Lung (tissue), 17 donors: ENCODE measurements at places on chromosomes 5 and 9. TPM values are rescaled to one million over a fixed set of nuclear protein-coding genes. Genes with fewer than 3 reads are reported as not detected.
A peak's percentile ranks its signal among the peaks of the same experiment; 100 is the strongest.

- DNase-seq = no peak
These were observed 3.6 kb downstream of the RIC1 start for GRCh38 chr9:5632540-5632939.

DNA sequence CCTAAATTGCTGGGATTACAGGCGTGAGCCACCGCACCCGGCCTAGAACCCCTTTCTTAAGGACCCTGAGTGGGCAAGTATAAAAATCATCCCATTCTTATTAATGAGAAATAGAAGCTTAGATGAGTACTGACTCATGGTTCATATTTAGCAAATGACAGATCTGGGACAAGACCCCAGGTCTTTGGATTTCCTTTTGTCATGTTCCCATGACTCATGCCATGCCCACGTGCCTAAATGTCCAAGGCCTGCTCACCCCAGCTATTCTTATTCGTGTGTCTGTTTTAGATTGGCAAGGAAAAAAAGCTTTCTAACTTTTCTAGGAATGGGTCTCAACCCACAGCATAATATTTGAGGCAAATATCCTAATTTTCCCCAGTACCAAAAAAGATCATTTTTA is 57.7 kb upstream of the RPS23 start:
- DNase-seq = no peak

GRCh38 chr5:96024683-96025475 is 63.2 kb upstream of the ELL2 start:
- DNase-seq = no peak

- no peak for DNase-seq
These were observed 70.0 kb downstream of the KLHL3 start for GRCh38 chr5:137665678-137666460.

- DNase-seq = no peak
These were observed 99.6 kb upstream of the SLC44A1 start for GRCh38 chr9:105144841-105145240.

Gene LHX3
- not detected for total RNA-seq

GRCh38 chr5:44770780-44771717 is 37.7 kb upstream of the MRPS30 start:
- peak; percentile 10 for DNase-seq

- DNase-seq = peak; percentile 5
These were observed 175.0 kb downstream of the MACROH2A1 start for GRCh38 chr5:135223891-135224625.

DNA sequence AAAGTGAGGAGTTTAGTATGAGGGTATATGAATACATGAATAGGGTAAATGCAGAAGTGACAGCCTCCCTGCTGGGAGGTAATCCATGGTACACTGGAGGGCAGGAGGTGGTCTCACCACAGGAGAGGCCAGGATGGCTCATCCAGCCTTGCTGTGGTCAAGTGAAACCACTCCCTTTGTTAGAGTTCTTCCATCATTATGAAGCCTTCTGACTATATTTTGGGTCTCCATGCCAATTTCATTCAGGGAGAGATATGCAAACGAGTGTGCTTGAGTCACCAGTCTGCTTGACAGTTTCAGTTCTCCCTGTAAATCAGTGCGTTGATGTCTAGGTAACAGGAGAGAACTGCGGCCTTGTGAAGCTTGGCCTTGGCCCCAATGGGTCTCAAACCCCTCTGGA is 16.4 kb downstream of the PPP3R2 start:
- DNase-seq = no peak

- peak; percentile 17 for DNase-seq
These were observed at the start of gene PTGER4 for GRCh38 chr5:40679913-40680681. PTGER4 (plus strand) TSS chr5:40679915; CDS start chr5:40680994, 1,079 bp downstream.

- no peak for DNase-seq
These were observed 90.0 kb downstream of the TRIM32 start for GRCh38 chr9:116777116-116777515.

GRCh38 chr5:4101189-4101588 is 505.6 kb downstream of the IRX1 start:
- DNase-seq = no peak

DNA sequence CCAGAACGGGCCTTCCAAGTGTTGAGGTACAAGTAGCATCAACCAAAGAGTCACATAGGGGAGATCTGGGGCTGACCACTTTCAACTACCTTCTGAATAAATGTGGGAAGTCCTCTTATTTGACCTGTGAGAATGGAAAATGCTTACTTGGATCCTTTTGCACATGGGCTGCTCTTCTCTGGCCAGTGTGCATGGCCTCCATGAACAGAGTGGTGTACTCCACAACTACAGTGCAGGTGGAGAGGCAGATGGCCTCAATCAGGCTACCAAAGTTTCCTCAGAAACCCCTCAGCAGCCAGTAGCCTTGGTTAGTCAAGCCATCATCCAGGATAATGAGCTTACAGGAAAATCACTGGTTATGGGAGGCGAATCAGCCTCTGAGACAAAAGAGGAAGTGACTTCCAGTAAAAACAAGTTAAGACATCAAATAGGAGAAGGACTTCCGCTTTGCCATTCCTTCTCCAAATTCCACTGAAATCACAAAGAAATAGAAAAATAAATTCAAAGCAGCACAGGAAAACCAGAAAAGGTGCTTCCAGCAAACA is 18.3 kb upstream of the FCHO2 start:
- no peak for DNase-seq

Gene TIMD4
- total RNA-seq = 1.5 TPM

Gene SH3GL2
- total RNA-seq = 1.3 TPM

DNA sequence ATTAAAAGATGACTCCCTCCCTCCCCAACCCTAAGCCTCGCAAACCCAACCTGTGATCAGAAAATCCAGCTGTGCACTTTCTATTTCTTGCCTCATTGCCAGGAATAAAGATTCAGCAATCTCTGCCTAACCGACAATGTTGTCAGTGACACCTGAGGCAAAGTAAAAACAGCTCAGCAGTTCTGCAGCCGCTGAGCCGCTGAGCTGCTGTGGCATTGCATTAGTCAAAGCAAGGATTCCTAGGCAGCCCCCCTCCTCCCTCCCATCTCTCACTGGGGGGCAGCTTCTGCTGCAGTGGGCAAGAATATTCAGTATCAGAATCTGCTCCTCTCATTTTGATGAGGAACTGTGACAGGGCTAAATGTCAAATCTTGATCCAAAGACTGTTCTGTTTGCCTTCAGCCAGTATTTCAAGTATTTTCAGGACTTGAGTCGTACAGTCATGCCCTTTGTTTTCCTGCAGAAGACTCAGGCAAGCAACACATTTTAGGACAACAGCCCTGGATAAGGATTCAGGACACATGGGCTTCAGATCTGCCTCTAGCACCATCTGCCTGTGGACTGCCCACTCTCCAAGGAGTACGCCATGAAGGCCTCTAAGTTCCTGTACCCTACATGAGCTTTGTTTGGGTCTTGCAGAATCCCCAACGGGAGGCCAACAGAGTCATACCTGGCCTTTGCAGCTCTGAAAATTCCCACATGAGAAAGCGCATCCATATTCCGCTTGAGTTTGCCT is 41.1 kb upstream of the DAP start:
- peak; percentile 22 for DNase-seq

DNA sequence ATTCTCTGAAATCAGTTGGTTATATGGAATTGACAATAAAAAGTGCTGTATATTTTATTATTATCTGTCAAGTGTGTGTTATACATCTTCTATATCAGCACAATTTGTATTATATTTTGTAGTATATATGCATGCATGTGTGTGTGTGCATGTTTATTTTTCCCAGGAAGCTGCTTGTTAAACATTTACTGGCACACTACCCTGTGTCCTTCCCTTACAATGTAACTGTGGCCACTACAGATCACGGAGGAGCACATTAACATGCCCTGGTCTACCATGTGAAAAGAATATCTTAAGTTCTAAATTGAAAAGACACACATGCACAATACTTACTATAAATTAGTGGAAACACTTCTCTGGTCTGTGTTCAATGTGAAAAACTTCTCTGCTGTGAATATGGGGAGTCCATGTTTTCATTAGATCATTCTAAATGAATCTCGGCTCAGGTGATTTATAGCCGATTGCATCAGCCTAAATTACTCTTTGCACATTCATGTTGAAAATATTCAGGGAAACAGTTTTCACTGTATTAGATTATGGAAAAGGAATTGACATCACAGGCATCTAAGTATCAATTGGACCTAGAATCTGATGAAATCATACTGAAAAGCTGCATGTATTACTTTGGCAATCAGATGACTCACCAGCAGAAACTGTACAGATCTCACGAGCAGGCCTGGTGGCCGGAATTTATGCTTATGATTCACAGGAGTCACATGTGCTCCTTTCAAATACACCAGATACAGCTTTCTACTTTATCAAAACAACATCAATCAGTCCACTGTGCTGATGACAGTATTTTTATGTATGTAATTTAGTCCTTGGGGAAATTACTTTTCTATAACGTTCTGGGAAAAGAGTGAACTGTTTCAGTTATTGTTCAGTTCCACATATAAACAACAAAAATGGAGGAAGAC is 39.4 kb downstream of the LURAP1L start:
- peak; percentile 88 for DNase-seq

GRCh38 chr9:131020388-131020787 is 11.4 kb downstream of the LAMC3 start:
- no peak for DNase-seq

Gene NINJ1
- total RNA-seq = 52.5 TPM

DNA sequence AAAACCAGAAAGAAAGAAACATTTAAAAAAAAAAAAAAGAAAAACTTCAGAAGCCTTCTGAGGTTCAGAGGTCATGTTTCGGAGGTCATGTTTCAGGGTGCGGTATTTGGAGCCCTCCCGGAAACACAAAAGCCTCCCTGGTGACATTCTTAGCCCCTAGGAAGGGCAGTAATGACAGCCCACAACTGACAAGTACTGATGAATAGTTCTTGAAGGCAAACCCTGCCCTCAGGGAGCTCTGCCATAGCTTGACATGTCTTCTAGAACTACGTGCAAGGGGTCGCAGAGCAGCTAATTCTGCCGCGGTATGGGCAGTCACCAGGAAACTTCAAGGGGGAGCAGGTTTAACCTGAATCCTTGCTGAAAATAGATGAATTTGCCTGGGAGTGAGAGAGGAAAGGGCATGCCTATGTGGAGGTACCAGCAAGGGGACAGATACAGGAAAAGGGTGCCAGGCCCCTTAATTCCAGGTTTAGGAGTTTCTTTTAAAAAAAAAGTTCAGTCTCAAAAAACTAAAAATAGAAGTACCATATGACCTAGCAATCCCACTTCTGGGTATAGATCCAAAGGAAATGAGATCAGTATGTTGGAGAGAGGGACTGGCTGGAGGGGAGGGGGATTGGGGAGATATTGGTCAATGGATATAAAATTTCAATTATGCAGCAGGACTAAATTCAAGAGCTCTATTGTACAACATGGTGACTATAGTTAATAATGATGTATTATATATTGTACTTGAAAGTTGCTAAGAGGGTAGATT is 98.4 kb downstream of the C9orf152 start:
- DNase-seq = no peak

DNA sequence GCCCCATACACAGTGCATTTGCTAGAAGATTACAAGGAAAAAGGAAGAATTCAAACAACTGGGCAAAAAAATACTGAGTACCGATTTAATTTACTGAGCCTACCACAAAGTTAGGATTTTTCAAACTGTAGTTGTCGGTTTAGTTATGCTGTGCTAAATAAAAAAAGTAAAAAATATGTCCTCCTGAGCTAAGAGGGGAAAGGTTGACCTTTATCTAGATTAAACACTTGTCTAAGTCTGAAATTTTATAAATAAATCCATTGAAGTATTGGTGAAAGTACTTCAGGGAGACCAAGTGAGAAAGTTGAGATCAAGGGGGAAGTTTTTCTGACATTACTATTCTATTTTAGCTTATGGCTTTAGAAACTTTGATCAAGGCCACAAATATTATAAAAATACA is 19.1 kb upstream of the DAB2 start:
- DNase-seq = no peak
